Esophagus mucosa (tissue), 1 donor: ENCODE measurements at places on chromosomes 11 and 22.
A peak's percentile ranks its signal among the peaks of the same experiment; 100 is the strongest.

GRCh38 chr11:117606790-117607189 lies 190.2 kb downstream of the DSCAML1 start:
- no peak for ATAC-seq

DNA sequence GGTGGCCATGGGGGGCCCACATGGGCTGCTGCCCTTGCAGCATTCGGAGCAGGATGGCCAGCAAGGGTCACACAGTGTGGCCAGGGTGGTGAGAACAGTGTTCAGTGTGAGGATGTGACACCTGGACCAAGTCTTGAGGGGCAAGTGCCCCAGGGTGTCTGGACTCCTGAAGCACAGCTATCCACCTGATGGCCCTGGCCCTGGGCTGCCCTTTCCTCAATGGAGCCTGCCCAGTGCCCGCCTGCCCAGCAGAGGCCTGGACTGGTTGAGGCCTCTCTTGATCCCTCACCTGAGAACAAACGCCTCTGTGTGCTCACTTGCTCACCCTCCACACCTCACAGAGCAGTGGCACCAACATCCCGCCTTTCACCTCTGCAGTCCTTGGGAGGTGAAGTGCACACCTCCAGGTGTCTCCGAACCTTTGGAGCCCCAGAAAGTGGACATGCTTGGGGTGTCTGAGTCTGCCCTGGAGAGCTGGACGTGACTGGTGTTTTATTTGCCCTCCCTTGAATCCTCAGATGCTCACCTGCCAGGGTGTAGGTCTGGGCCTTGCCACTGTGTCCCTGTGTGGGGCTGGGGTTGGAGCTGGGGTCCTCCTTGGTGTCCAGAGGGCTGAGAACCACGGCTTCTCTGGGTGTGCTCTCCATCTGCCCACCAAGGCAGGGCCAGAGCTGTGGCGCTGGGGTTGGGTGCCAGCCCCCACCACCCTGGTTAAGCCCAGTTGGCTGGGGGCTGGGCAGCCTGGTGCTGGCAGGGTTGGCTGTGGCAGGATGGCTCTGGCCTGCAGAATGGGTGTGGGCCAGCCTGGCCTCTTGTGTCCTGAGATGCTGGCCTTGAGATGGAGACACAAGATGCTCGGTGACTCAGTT lies 3.8 kb upstream of the MUC2 start:
- ATAC-seq = no peak

DNA sequence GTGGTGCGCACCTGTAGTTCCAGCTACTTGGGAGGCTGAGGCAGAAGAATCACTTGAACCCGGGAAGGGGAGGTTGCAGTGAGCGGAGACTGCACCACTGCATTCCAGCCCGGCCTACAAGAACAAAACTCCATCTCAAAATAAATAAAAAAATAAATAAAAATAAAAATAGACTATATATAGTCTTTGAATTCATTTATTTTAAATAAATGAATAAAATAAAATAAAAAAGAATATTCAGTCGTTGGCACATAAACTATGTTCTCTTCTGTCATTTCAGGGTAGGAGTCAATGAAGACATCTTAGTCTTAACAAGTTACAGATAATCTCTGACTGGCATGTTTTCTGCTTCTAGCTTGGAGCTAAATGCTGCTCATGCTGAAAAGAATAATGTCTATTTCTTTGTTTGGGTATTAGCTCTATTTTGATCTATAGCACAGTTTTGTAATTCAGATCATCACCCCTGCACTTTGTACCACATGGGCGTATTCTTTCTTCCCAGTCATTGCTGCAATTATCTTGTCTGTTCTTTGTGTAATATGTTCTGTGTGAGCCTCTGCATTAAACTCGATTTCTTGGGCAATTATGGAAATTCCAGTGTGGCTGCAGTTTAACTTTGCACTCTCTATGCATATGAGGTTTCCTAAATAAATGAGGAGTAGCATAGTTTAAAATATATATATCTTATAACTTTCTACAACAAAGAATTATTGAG lies 1.4 kb upstream of the MS4A14 start:
- ATAC-seq = no peak

GRCh38 chr22:32080904-32081303 lies 37.8 kb downstream of the SLC5A1 start:
- peak; percentile 80 for ATAC-seq

GRCh38 chr11:129992161-129992944 lies 10.3 kb downstream of the PRDM10 start:
- ATAC-seq = peak; percentile 84

DNA sequence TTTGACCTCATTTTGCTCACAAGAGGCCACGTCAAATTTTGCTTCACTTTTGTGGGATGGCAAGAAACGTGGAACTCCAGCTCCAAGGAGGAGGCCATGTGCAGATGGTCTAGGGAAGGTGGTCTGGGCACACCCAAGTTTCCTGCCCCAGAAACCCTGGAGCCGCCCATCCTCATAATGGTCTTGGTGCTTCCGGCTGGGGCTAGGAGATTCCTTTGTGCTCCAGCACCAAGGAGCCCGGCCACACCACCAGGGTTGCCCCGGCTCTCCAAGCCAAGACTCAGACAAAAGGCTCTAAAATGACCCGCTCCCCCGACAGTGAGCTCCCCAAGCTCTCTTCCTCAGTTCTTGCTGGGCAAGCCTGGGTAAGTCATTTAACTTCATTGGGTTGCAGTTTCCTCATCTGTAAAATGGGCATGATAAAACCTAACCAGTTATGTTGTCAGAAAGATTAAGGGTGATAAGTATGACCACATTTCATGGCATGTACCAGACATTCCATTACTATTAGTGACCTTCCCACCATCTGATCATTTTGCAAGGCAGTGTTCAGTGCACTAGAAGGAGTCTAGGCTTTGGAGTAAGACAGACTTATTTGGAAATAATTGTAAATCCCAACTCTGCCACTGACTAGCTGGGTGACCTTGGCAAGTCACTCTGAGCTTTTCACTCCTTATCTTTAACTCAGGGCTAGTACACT lies 23.3 kb downstream of the DKK3 start:
- ATAC-seq = no peak

- ATAC-seq = no peak
These were observed 4.7 kb downstream of the KLHL22 start for GRCh38 chr22:20490941-20491307.

GRCh38 chr11:115699733-115700132 lies 195.5 kb upstream of the CADM1 start:
- no peak for ATAC-seq

GRCh38 chr22:49561976-49562375 lies 265.7 kb downstream of the BRD1 start:
- ATAC-seq = no peak

- ATAC-seq = peak; percentile 59
These were observed 237.3 kb downstream of the ST3GAL4 start for GRCh38 chr11:126592496-126593410.

- no peak for ATAC-seq
These were observed 8.7 kb downstream of the MMP26 start for GRCh38 chr11:4713241-4713640.

DNA sequence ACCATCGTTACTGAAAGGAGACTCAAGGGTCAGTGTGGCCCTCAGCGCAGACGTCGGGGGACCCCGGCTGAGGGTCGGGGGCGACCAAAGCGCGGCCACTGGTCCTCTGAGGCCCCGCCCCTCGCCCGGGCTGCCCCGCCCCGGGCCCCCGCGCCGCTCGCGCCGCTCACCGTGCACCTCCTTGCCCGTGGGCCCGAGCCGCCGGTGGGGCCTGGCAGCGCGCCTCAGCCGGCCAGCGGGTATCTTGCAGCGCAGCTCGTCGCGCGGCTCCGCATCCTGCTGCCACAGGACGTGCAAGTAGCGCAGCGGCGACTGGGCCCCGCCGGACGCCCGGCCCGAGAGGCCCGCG lies 419 bp downstream of the ANKRD54 start:
- peak; percentile 48 for ATAC-seq

DNA sequence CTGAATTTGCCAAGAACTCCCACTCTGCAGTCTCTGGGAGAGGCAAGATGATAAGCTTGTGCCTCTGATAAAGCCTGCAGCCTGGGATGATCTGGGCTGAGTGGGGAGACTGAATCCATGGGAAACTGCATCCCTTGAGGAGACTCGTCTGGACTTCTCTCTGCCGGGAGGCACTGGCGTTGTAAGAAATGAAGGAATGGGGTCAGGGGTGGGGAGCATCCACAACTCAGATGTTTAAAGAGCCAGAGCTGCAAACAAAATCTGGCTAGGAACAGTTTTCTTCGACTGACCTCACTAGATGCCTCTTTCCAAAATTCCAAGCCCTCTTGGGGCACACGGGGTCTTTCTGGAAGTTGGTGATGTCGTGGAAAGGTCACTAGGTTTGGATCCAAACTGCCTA lies 64.4 kb downstream of the SPON1 start:
- no peak for ATAC-seq

DNA sequence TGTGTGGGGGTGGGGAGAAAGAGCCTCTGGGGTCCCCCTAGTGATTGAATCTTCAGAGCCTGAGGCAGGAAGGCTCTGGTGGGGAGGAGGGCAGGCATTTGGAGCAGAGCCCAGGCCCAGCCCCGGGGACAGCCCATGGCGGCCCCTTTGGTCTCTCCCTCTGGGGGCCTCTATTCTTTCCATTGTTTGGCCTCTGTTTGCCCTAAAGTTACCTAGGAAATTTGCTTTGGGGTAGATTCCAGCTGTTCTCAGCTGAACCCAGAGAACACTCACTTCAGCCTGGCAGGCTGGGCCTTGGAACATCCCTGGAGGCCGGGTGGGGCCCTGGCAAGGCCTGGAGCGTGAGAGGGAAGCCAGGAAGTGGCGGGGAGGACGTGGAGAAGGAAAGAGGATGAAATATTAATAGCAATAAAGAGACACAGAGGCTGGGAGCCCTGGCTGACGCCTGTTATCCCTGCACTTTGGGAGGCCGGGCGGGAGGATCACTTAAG lies 22.9 kb upstream of the A4GALT start:
- peak; percentile 66 for ATAC-seq

DNA sequence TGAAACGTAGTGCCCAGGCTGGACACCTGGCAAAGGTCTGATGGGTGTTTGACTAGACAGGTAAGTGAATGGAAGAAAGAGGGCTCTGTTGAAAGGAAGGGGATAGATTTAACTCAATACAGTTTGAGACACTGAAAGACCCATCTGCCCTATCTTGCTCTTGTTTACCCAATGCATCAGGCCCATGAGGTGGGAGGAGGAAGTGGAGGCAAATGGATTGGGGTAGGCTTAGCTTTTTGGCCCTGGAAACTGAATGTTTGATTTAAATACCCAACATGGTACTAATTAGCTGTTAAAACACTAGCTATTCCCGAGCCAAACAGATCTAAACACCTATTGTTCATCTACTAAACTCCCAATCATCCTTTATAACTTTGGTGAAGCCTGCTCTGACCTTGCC lies 3.5 kb upstream of the UVRAG start:
- ATAC-seq = no peak

GRCh38 chr11:134677891-134678551 lies 266.0 kb upstream of the B3GAT1 start:
- no peak for ATAC-seq

GRCh38 chr11:46969379-46969778 lies 32.8 kb downstream of the CSTPP1 start:
- ATAC-seq = no peak

GRCh38 chr11:112769170-112769569 lies 192.1 kb upstream of the NCAM1 start:
- ATAC-seq = no peak

GRCh38 chr22:17145021-17145680 lies 13.9 kb downstream of the HDHD5 start:
- no peak for ATAC-seq
